ENCODE measurements at places on chromosomes 6 and 20. TPM values are rescaled to one million over a fixed set of nuclear protein-coding genes. Genes with fewer than 3 reads are reported as not detected.
A peak's percentile ranks its signal among the peaks of the same experiment; 100 is the strongest.

GRCh38 chr6:13700232-13700631 lies 11.4 kb downstream of the RANBP9 start:
- no peak overlapping the region for H3K27ac ChIP-seq
- no peak for DNase-seq
- H3K4me1 ChIP-seq = peaks cover 50% of the 10 kb centered on the region
- no peak overlapping the region for H3K4me3 ChIP-seq
- no peaks in the 10 kb centered on the region for H3K36me3 ChIP-seq

- H3K4me1 ChIP-seq = no peaks in the 10 kb centered on the region
- no peak for DNase-seq
- H3K27ac ChIP-seq = no peak overlapping the region
- H3K27me3 ChIP-seq = no peaks in the 10 kb centered on the region
- H3K36me3 ChIP-seq = no peaks in the 10 kb centered on the region
Observed at GRCh38 chr6:129453073-129453472, 256.9 kb downstream of the ARHGAP18 start.

The MKKS gene
- total RNA-seq = 26.0 TPM

The MTCH1 gene
- total RNA-seq = 192 TPM

DNA sequence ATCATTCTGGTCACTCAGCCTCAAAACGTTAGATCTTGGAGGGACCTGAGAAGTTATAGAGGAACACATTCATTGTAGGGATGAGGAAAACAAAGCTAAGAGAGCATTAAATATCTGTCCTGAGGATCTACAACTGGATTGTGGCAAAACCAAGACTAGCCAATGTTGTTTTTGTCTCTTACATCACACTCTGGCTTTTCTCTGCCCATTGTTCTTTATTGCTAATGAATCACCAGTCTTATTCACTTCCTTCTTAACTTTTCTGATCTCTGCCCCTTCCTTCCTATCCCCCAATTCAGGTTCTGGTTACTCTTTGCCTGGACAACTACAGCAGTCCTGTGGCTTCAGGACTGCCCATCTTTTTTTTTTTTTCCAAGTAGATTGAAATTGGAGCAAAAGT lies 57.0 kb upstream of the PREP start:
- no peak overlapping the region for H3K27ac ChIP-seq
- H3K4me1 ChIP-seq = no peaks in the 10 kb centered on the region
- H3K36me3 ChIP-seq = no peaks in the 10 kb centered on the region
- no peak for DNase-seq

The MEP1A gene
- not detected for total RNA-seq

The PKHD1 gene
- total RNA-seq = under 0.01 TPM

The CASS4 gene
- total RNA-seq = 1.7 TPM

DNA sequence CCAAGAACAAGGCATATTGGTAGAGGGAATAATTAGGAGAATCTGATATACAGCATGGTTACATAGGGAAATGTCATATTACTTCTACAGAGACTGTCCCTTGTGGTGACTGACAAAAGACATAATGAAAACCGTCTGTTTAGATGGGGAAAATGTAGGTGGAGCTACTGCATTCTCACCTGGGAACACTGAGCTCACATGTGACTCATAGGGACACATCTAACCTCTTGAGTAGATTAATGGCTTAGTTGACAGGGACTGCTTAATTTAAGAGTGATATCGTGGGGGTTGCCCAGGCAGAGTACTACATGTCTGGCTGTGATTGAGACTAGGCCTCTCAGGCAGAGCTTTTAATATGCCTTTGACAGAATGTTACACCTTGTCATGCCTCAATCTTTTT lies 235.3 kb upstream of the ZFP64 start:
- H3K4me3 ChIP-seq = no peak overlapping the region
- DNase-seq = no peak
- no peaks in the 10 kb centered on the region for H3K27me3 ChIP-seq
- no peaks in the 10 kb centered on the region for H3K36me3 ChIP-seq
- H3K27ac ChIP-seq = no peak overlapping the region

The TRIM31 gene
- total RNA-seq = 2.2 TPM

GRCh38 chr20:48359692-48360341 lies 468.0 kb downstream of the PREX1 start:
- no peaks in the 10 kb centered on the region for H3K27me3 ChIP-seq
- no peaks in the 10 kb centered on the region for H3K36me3 ChIP-seq
- H3K27ac ChIP-seq = no peak overlapping the region
- DNase-seq = no peak
- no peaks in the 10 kb centered on the region for H3K4me1 ChIP-seq
- no peak overlapping the region for H3K4me3 ChIP-seq

The KHDC1 gene
- total RNA-seq = 1.8 TPM

GRCh38 chr6:87699576-87699975 lies 2.5 kb downstream of the AKIRIN2 start:
- H3K4me3 ChIP-seq = peak overlapping the region; percentile 82
- no peaks in the 10 kb centered on the region for H3K27me3 ChIP-seq
- no peak overlapping the region for H3K27ac ChIP-seq
- no peaks in the 10 kb centered on the region for H3K36me3 ChIP-seq
- no peaks in the 10 kb centered on the region for H3K4me1 ChIP-seq
- no peak for DNase-seq

- no peak for DNase-seq
- peaks cover 86% of the 10 kb centered on the region for H3K36me3 ChIP-seq
- H3K27me3 ChIP-seq = no peaks in the 10 kb centered on the region
- H3K27ac ChIP-seq = no peak overlapping the region
Observed at GRCh38 chr6:134980846-134981245, 30.9 kb upstream of the ALDH8A1 start.

- peaks cover 12% of the 10 kb centered on the region for H3K27me3 ChIP-seq
- H3K27ac ChIP-seq = no peak overlapping the region
- no peak overlapping the region for H3K4me3 ChIP-seq
- no peaks in the 10 kb centered on the region for H3K36me3 ChIP-seq
Observed at GRCh38 chr20:43921227-43921780, 6.7 kb downstream of the TOX2 start.

DNA sequence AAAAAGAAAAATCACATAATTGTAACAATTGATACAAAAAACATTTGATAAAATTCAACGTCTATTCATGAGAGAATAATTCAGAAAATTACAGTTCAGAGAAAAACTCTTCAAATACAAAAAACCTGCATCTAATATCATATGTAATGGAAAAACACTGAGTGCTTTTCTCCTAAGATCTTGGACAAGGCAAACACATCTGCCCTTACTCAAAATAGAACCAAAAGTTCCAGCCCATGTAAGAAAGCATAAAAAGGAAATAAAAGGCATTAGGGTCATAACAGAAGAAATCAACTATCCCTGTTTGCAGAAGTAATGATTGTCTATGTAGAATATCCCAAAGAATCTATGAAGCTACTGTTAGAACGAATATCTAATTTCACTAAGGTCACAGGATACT lies 721.4 kb downstream of the RFPL4B start:
- H3K36me3 ChIP-seq = no peaks in the 10 kb centered on the region
- H3K4me1 ChIP-seq = no peaks in the 10 kb centered on the region
- H3K27ac ChIP-seq = no peak overlapping the region
- H3K27me3 ChIP-seq = no peaks in the 10 kb centered on the region
- H3K4me3 ChIP-seq = no peak overlapping the region

The C20orf96 gene
- 3.4 TPM for total RNA-seq

The GABRR1 gene
- not detected for total RNA-seq

DNA sequence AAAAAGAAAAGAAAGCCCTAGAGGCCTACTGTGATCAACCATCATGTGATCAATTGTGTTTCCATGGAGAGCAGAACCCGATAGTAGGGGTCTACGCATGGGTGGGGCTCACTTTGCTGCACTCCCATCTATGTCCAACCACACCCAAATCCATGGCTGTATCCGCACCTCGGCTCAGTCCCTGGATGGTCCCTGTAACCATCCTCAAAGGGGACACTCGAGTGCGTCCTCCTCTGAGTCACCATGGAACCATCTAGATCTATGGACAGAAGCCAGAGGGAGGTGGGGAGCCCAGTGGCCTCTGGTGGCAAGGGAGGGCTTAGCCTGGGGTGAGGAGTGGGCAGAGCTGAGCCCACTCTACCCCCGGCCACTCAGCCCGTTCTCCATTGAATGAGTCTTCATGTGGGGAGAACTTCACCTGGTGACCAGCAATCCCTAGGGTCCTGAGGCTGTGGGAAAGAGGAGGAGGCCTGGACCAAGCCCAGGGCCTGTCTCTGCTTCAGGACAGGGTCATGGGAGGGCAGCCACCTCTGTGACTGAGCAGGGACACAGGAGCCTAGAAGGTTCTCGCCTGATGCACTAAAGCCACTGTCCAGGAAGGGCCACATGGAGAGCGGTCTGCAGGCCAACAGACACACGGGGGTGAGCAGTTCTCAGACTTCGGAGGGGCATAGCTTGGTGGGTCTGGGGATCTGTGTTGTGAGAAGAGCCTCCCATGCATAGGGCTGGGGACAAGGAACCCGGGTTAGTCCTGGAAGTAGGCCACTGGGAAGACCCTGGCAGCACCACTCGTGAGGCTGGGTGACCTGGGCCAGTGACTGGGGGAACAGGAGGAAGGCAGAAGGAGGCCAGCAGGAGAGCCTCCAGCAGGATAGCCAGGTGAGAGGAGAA lies 19.3 kb downstream of the RAET1L start:
- peaks cover 90% of the 10 kb centered on the region for H3K27me3 ChIP-seq
- no peaks in the 10 kb centered on the region for H3K4me1 ChIP-seq
- no peak overlapping the region for H3K27ac ChIP-seq
- H3K36me3 ChIP-seq = no peaks in the 10 kb centered on the region
- peak overlapping the region; percentile 66 for H3K4me3 ChIP-seq

The HNF4A gene
- 0.27 TPM for total RNA-seq

The TCEA2 gene
- 41.7 TPM for total RNA-seq

- H3K36me3 ChIP-seq = no peaks in the 10 kb centered on the region
- H3K4me3 ChIP-seq = no peak overlapping the region
- no peak for DNase-seq
- H3K4me1 ChIP-seq = no peaks in the 10 kb centered on the region
Observed at GRCh38 chr6:163721435-163721834, 306.9 kb downstream of the QKI start.

DNA sequence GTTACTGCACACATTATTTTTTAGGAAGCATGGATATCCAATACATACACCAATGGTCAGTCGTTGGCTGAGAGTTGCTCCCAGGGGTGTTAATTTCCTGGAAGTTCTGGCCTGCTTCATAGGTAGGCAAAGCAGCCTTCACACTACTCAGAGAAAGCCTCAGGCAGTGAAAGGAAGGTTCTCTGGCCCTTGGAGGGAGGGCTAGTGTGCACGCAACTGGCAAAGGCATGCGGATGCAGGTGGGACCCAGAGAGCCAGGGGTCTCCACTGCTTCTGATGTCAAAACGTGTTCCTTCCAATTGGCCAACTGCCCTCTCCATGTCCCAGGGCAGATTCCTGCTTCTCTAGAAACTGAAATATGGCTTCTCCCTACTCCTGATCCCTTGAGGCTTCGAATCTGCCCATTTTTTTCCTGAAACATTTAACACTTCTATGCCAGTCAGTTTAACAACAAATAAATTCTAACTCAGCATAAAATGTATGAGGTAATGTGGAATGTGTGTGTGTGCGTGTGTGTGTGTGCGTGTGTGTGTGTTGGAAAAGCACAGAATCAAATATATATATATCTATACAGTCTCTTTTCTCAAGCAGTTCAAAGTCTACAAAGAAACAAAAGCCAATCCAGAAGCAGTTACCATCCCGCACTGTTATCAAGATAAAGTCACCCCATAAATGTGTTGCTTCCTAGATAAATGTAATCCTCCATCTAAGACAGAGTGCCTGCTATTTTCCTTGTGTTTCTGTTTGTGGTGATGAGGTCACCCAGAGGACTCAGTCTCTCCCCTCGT lies 94.0 kb upstream of the HIVEP1 start:
- H3K4me3 ChIP-seq = no peak overlapping the region
- no peaks in the 10 kb centered on the region for H3K27me3 ChIP-seq
- H3K27ac ChIP-seq = peak overlapping the region; percentile 69
- DNase-seq = no peak

The SLC35B3 gene
- 12.2 TPM for total RNA-seq

All from sigmoid colon (tissue), 7 donors.